ENCODE measurements at places on chromosomes 7 and 10.

DNA sequence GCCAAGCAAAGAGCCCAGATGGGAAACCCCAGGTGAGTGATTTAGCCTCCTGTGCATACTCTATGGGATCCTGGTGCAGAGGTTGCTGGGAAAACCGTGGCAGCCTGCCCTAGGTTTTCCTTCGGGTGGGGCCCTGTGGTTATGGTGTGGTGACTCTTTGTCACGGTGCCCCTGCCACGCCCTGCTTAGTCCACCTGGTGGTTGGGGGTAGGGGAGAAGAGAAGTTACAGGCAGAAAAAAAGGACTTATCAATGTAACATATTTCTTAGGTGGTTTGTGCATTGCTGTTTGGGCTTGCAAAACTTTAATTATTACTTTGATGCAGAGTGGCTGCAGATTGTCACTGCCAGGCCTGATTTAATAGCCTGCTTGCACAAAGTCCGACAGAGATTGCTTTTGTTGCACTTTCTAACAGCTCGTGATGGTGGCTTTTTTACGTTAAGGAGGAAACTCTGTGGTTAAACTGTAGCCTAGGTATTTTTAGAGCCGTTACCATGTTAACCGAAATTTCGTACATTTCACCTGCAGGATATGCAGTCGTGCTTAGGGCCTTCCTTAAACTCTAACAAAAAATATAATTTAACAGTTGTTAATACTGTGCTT lies 197.4 kb downstream of the RNLS start:
- DNase-seq = no peak

- DNase-seq = peak; percentile 87
Observed at GRCh38 chr7:30938435-30939316, 25.1 kb upstream of the GHRHR start.

DNA sequence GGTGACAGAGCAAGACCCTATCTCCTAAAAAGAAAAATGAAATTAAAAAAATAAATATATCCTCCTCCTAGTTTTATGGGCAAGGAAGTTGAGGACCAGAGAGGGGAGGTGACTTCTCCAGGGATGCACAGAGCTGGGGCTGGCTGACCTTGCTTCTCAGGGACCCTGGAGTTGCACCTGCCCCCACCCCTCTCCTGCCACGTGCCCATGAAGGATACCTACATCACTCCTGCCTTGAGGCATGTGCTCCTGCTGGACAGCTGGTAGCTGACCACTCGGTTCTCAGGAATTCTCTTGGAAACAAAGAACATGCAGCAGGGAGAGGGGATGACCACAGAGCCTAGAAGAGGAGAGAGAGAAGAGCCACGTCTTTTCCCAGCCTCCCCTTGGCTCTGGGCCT lies 522 bp downstream of the CCL24 start:
- no peak for DNase-seq

DNA sequence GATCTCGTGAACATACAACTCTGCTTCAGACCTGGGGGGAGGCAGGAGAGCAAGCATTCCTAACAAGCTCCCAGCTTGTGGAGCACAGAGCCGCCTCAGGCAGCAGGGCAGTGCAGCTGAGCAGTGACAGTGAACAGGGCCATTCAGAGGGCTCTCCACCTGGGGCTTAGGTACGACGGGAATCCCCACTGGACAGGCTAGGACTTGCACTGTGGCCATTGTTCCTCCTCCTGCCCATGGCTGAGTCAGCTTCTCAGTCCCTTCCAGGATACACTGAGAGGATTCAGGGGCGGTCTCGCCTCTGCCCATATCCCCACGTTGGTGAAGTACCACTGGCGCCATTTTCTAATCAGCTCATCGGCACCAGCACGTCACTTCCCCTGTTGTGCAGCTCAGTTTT lies 71.1 kb downstream of the FIGNL1 start:
- no peak for DNase-seq

DNA sequence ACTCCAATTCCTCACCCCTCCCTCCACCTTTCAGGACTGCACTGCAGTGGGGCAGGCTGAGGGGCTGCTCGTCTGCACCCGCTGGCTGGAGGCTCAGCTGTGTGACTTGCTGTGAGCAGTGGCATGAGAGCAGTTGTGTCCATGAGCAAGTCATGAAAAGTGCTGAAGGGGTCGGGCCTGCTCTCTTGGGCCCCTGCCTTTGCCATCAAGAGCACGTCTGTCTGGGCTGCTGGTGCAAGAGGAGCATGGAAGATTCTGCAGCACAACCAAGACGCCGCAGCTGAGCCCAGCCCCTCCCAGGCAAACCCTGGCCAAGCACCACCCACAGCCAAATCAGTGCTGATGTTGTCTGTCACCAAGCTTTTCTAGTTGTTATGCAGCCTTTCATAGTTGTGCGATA lies 284.3 kb downstream of the TCERG1L start:
- DNase-seq = no peak

Measured in NCI-H1694 treated with DMSO at 0.1 percent for 48 hours (cell line).